ENCODE measurements at places on chromosomes 1 and 21.

GRCh38 chr21:14617871-14618270, 71.8 kb upstream of the SAMSN1 start:
- no peak for DNase-seq

DNA sequence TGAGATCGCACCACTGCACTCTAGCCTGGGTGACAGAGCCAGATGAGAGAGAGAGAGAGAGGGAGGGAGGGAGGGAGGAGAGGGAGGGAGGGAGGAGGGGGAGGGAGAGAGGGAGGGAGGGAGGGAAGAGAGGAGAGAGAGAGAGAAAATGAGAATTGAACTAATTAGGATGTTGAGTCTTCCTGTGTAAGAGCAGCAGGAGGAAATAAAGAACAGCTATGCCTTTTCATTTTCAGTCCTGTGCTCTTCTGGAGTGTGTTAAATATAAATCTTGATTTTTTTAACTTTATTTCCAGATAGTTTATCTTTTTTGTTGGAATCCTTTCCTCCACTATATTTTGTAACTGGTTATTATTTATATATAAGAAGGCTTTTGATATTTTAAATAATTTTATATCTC, 27.1 kb downstream of the DNTTIP2 start:
- no peak for DNase-seq

- DNase-seq: no peak
These were observed 50.4 kb downstream of the MIGA1 start for GRCh38 chr1:77829851-77830250.

- DNase-seq: peak; percentile 62
These were observed 28.3 kb downstream of the VANGL2 start for GRCh38 chr1:160428655-160429054.

DNA sequence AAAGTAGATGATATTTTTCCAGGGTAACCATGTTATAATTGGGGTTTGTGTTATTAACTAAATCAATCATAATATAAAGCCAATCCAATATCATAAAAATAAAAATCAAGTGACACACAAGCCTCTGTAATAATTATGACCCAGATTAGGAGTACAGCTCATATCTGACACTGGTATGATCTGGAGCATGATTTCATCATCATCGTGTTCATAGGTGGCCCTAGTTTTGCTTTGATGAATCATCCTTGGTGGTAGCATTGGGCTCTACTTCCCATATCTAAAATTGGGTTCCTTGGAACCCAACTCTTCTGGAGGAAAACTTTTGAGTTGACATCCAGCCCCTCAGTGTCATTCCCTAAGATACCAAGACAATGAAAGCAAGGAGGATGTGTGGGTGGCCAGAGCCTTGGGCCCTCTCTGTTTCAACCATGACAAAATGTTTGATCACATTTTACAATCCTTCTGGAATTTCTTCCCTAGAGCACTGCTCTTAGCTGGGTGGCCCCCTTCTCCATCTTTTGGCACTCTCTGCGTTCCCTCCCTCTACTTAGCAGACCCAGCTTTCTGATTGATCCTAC, 37.0 kb upstream of the ENAH start:
- no peak for DNase-seq

DNA sequence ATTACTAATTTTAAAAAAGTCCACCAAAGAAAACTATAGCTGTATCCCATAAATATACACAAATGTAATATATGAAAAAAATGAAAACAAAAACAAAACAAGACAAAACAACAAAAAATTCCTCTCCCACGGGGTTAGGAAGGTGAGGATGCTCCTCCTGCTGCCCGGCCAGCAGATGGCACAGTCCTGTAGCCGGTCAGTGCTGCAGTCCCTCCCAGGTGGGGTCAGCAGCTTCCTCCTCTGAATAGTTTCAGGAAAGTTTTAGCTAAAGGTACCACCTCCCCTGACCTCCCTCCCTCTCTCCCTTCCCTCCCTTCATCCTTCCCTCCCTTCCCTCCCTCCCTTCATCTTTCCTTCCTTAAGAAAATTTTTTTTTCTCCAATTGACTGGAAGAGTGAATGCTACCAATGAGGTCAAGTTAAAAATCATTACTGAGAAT, 67.8 kb upstream of the BCL10 start:
- DNase-seq: peak; percentile 45

- DNase-seq: peak; percentile 55
These were observed 976 bp downstream of the SSBP3 start for GRCh38 chr1:54404939-54405897.

- DNase-seq: no peak
These were observed 121.2 kb downstream of the CNIH3 start for GRCh38 chr1:224737353-224737727.

DNA sequence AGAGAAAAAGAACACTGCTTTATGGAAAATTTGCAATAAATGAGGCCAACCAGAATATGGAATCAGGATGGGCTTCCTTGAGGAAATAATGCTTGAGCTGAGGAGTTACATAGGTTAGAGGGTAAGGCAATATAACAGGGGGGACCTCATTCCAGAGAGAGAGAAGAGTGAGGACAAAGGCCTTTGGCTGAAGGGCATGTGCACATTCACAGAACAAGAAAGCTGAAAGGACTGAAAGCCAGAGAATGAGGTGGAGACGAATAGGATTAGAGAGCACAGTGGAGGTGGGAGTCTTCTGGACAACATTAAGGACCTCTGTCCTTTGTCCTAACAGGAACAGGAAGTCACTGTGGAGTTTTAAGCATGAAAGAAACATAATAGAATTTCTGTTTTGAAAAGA, 60.7 kb upstream of the MROH9 start:
- DNase-seq: no peak

DNA sequence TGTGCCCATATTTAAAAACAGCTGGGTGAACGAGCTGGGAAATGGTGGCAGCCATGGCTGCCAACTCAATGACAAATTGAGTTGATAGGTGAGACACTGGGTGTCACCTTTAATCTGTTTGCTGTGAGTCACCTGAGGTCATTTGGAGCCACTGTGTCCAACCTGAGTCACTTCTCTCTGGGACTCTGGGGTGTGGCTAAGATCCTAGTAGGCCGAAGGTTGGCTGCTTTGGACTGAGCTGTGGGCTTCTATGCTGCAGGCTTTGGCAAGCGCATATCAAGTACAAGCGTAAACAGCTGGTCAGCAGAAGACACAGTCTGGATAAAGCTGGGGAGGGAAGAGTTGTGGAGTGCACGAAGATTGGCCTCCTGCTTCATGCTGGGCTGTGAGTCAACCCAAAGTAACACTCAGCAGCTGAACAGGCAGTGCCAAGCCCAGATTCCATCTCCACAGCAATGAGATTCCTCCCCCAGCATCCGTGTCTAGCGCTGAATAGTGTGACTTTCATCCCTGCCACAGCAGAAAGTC, 24.0 kb downstream of the TEX35 start:
- DNase-seq: peak; percentile 74

DNA sequence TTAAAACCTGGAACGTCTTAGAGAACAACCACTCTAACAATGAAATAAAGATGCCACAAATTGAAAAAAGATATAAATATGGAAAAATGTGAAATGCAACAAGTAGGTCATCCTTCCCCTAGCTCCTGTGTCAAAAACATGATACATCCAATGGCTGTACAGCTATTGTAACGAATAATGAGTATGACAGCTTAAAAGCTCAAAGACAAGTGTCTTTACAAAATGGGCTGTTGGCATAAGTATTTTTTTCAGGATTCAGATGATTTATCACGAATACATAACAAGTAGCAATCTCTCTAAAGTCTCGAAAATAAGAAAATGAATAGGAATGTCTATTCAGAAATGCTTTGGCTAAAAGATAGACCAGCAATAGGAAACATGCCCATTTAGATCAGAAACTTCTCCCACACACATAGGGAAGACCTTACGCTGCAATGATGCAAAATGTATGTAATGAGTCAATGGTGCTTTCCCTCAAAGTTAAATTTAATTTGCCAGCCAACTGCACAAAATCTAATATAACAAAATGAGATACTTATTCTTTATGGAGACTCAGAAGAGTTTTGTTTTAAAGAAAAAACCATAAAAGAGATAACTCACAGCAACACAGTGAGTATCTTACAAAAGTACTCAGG, 8.3 kb downstream of the TGFBR3 start:
- no peak for DNase-seq

DNA sequence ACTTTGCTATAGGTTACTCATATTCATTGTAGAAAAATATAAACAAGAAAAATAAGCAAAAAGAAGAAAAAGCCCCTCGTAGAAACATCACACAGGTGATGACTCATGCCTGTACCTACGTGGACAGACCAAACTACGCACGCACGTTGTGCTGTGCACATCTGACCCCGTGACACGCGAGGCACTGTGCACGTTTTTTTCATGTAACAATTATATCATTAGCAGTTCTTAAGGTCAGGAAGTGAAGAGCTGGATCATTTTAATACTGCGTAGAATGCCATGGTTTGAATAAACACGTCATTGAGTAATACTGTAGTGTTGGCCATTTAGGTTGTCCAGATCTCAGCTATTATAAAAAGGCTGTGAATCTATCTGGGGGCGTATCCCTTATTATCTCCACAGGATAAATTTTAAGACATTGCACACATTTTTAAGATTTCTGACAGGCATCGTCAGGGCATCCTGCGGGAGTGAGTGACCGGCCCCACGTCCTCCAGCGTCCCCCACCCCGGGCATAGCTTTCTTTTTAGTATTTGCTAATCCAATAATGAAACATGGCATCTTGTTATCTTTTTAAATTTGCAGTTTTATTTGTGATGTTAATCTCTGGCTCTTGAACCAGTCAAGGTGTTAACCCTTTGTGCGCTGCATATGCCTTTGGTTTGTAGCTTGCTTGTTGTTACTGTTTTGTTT, 23.4 kb upstream of the ADARB1 start:
- DNase-seq: no peak

GRCh38 chr1:194975913-194976312, 1632.3 kb downstream of the KCNT2 start:
- no peak for DNase-seq

GRCh38 chr1:27872802-27873551, 633 bp downstream of the THEMIS2 start:
- no peak for DNase-seq

DNA sequence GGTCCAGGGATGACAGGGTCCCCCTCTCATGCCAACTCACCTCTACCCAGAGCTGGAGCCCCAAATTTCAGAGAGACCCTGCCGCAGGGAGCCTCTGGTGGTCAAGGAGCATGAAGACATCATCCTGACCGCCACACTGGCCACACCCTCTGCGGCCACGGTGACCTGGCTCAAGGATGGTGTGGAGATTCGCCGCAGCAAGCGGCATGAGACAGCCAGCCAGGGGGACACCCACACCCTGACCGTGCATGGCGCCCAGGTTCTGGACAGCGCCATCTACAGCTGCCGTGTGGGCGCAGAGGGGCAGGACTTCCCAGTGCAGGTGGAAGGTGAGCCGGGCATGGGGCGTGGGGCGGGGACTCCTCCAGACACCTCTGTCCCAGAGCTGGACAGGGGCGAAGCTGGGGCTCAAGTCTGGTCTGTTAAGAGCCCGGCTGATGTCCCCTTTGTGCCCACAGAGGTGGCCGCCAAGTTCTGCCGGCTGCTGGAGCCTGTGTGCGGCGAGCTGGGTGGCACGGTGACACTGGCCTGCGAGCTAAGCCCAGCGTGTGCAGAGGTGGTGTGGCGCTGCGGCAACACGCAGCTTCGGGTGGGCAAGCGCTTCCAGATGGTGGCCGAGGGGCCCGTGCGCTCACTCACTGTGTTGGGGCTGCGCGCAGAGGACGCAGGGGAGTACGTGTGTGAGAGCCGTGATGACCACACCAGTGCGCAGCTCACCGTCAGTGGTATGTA, 66.0 kb downstream of the OBSCN start:
- peak; percentile 27 for DNase-seq

DNA sequence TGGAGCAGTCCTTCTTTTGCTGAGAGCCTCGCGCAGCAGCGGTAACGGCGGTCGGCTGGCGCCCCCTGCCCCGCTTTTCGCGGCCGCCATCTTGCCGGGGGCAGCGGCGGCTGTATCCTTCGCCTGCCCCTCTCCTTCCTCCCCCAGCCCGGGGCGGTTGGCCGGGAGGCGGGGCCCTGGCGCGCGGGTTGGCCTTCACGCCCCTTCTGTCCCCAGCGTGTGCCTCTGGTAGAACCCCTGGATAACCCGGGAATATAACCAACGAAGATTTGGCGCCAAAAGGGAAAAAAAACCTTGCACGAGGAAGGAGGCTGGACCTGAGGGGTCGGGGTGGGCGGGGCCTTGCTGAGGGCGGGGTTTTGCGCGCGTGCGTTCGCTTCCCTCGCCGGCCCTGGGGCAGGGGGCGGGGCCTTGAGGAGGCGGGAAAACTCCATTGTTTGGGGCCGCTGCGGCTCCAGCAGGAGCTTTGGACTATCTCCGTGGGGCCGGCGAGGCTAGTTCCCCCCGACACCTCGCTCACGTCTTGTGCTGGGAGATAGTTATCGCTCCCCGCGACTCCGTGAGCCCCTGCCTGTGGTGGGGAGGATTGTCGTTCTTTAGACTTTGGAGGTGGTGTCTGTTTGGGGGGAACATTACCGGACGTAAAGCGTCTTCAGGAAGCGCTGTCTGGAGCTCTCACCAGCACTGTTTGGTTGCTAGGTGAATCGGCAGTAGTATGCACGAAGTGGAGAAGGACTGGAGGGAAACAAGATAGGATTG, 689 bp downstream of the NASP start:
- peak; percentile 93 for DNase-seq

DNA sequence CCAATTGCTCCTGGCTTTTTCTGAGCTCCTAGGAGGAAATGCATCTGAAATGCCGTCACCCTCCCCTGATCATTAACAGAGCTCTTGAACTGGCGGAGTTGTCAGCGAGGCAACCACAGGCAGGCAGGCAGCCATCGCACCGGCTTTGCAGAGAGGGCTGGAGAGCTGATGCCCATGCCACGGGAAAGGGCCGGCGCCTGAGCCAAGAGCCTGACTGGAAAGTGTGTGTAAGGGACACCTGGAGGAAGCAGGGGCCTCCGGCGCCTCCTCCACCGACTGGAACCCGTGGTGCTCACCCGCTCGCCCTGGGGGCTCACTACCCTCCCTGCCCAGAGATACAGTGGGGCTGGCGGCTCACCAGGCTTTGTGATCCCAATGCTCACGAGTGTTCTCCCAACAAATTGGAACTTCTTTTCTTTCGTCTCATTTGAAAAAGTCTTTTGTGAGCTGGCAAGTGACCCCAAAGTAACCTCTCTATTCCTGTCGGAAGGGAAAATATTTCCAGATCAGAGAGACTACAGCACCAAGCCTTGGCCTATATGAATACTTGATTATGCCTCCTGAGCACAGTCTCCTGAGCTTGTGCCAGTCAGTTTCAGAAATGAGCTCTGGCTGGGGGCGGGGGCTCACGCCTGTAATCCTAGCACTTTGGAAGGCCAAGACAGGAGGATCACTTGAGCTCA, 97.7 kb upstream of the SLC25A33 start:
- DNase-seq: peak; percentile 81

DNA sequence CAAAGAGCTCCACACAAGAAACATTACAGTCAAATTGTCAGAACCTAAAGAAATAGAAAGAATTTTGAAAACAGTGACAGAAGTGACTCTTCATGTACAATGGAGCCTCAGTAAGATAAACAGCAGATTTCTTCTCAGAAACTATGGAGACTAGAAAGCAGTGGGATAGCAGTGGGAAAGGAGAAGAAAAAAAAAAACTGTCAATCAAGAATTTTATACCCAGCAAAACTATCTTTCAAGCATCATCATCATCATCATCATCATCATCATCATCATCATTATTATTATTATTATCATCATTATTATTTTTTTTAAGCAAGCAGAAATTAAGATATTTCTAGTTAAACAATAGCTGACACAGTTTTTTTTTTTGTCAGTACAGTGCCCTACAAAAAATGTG, 24.2 kb downstream of the CEP170 start:
- no peak for DNase-seq
